T-helper 22 cell (primary cell): ENCODE measurements at places on chromosomes 3 and 15.

- no peak for DNase-seq
Measured at GRCh38 chr3:133937756-133938601, 42.3 kb upstream of the RAB6B start.

DNA sequence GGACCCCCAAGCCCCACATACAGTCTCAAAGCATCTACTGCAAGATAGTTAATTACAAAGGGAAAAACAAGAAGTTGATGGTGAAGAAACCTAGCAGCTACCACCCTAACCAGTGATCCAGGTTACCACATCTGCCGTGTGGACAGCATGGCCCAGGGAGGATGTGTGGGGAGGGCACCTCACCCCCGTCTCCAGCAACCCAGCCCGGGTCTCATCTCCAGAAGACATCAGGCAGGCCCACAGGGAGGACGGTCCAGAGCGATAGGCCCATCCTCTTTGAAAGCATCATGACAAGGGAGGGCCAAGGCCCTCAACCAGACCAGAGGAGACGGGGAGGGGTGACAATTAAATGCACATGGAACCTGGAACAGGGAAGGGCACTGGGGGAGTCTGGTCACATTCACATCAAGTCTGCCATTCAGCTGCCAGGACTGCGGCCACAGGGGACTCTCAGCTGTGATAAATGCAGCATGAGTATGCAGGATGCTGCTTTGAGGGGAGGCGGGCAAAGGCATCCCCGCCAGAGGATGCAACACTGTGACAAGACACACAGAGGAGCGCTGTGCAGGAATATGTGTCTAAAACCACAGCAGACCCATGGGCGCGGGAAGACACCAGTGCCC lies 18.8 kb downstream of the ZXDC start:
- DNase-seq: no peak

- DNase-seq: peak; percentile 89
Measured at GRCh38 chr15:40440743-40441564, at the start of gene BAHD1. TSS of gene BAHD1 (plus strand) at chr15:40440953. CDS start at chr15:40458465, 17,512 bp downstream.

DNA sequence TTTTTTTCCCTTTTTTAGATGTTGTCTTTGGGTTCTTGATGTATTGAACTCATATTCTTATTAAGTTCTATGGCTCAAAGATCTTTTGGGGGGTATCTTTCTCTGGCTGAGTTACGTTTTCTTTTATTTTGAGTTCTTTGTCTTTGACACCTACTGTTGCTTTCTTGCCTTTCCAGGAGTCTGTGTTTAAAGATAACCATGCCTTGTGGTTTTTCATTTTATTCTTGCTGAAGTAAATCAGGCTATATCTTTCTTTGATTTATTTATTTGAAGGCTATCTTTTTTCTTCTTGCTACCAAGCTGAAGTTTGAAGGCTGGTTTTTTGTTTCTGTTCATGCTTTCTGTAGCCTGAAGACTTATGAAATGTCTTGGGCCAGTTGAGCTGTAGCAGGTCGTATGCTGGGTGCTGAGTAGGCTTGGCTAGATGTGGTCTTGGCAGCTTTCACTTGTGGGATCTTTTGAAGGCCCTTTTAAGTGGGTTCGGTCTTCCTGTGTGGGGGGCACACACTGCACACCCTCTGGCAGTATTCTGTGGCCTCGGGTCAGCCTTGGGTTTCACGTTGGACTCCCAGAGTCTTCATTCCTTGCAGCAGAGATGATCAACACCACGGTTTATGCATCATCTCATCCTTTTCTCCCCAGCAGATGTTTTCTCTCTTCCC lies 17.5 kb downstream of the SLCO3A1 start:
- no peak for DNase-seq

- DNase-seq: no peak
Measured at GRCh38 chr3:171168086-171168485, 141.6 kb upstream of the SLC2A2 start.

GRCh38 chr3:61808526-61808925 lies 247.2 kb downstream of the PTPRG start:
- no peak for DNase-seq

- DNase-seq: no peak
Measured at GRCh38 chr3:156599089-156599874, 44.4 kb upstream of the SSR3 start.

DNA sequence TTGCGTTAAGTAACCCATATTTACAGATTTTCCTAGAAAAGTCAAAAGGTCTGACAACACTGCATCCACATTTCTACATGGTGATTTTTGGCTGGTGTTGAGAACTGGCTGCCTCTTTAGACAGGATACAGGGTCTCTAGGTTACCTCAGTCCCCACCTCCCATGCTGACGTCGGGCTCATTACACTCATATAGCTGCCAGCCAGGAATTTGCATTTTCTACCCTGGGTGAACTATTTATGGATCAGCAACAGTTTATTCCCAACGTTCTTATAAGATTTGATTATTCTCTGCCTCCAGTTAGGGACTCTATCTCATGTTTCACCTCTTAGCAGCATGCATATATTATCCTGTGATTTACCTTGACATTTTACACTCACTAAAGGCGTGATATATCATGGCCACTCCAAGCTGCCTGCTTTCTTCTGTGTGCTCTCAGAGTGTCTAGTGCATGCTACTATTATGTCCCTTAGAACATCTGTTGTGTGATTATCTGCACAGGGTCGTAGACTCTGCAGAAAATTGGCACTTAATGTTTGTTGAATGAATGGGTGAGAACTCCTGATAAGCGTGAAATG lies 49.0 kb downstream of the CLDN11 start:
- no peak for DNase-seq

DNA sequence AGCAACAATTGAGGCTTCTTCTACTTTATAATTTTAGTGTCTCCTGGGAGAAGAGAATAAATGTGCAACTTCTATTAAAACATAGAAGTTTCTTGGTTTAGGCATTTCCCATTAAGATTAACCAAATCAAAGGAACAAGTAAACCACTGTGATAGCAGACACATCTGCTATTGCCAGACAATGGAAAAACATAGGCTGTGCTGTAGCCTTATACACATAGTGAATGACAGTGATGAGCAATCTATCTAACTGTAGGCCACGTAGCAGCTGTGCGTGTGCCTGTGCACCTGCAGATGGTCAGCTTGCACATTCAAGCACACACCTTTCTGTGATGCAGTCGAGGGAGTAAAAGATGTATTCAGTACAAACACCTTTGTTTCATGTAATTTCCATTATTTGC lies 32.7 kb downstream of the GNB4 start:
- DNase-seq: no peak

GRCh38 chr3:68059628-68060152 lies 405.3 kb upstream of the SUCLG2 start:
- no peak for DNase-seq

DNA sequence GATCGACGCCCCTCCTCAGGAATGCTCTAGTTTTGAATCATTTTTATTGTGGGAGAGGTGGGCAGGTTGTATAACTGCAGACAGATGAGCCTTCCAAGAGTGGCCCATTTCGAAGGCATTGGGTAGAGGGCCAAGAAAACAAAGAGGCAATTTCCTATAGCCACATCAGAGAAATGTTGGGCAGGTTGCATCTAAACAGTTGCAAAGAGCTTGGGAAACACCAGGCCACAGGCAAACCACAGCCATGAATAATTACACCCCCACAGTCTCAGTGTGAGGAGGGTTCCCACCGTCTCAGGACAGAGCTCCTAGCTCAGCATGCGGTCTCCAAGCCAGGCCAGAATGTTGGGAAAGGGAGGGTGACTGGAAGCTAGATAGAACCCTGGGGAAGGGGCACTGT lies 257.3 kb downstream of the ABHD5 start:
- DNase-seq: no peak

GRCh38 chr3:24145981-24146822 lies 201.1 kb downstream of the NR1D2 start:
- no peak for DNase-seq

DNA sequence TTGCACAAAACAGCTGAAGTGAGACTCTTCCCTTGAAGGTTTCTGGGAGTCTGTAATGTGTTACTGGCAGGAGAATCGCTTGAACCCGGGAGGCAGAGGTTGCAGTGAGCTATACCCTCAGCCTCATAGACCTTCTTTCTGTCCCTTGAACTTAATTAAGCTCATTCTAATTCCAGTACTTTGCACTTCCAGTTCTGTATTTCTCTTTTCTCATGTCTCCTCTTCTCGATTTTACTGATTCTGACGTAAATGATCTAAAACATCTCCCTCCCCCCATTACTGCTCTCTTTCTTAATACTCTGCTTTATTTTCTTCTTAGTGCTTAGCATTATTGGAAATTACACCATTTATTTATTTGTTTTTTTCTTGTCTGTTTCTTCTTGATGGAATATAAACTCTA lies 165.4 kb upstream of the P2RY1 start:
- DNase-seq: no peak

DNA sequence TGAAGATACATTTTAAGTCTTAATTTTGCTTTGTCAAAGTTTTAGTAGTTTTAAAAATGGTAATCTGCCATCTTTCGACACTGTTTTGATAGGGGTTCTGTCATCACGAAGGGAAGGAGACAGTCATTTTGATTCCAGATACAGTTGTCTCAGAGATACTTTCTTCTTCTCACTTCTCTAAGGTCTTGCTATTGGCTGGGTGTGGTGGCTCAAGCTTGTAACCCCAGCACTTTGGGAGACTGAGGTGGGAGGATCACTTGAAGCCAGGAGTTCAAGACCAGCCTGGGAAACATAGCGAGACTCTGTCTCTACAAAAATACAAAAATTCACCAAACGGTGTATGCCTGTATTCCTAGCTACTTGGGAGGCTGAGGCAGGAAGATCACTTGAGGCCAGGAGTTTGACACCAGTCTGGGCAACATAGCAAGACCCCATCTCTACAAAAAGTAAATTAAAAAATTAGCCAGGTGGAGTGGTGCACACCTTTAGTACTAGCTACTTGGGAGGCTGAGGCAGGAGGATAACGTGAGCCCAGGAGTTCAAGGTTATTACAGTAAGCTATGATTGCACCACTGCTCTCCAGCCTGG lies 3.3 kb downstream of the RAB8B start:
- no peak for DNase-seq

DNA sequence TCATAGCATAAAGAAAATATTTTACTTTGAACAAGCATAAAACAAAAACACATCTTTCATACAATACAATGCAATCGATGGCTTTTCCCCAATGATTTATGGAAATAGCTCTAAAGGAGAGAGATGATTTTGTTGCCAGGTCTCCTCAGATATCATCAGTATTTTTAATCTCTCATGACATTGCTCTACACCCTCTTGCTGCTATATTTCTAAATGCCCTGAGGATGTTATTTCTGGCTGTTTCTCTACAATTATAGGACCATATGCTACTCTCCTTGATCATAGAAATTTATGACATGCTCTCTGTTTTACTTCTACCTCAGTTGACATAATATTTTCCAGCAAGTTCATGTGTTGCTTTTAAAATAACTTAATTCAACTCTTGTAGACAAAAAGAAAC lies 654.9 kb upstream of the GBE1 start:
- DNase-seq: no peak

DNA sequence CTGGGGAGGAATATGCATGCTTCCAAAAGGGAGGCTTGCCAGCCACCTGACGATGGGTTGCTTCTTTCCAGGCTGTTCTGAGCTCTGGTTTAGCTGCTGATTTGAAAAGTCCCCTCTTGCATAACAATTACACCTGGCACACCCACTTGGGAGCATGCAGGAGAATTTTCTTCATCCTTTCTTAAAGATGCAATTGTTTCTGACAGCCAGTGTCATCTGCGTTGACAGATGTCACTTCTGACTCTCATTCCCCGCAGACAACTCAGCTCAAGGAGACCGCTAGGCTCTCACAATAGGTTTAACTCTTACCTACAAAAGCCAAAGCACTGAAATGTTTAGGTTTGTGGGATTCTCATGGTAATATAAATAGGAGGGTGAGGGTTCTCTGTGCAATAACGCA lies 185.6 kb upstream of the SYNPR start:
- DNase-seq: no peak

- no peak for DNase-seq
Measured at GRCh38 chr3:101255441-101255840, 64.9 kb downstream of the IMPG2 start.

GRCh38 chr15:73851689-73852088 lies 21.7 kb upstream of the TBC1D21 start:
- no peak for DNase-seq

- no peak for DNase-seq
Measured at GRCh38 chr3:123683505-123684154, 98.8 kb upstream of the HACD2 start.

DNA sequence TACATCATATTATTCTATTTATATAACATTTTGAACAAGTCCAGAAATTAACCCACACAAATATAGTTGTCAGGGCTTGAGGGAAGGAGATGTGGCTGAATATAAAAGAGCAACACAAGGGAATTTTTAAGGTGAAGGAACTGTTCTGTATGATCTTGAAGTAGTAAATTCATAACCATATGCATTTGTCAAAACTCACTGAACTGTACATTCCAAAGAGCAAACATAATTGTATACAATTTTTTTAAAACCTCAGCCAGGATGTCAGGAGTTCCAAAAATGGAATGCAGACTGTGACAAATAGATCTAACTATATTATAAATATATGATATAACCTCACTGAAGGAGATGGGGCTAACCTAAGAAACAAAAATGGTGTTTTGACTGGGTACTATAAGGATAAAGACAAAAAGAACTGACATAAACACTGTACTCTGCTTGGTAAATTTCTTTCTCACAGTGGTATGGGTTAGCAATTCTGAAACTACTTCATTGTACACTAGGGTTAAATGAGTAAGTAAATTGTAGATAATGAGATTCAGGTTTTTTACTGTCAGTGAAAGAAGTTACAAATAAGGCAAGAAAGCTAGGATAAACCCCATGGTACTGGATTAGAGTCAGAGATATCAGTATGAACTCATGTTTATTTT lies 14.4 kb downstream of the GOLGB1 start:
- DNase-seq: no peak

DNA sequence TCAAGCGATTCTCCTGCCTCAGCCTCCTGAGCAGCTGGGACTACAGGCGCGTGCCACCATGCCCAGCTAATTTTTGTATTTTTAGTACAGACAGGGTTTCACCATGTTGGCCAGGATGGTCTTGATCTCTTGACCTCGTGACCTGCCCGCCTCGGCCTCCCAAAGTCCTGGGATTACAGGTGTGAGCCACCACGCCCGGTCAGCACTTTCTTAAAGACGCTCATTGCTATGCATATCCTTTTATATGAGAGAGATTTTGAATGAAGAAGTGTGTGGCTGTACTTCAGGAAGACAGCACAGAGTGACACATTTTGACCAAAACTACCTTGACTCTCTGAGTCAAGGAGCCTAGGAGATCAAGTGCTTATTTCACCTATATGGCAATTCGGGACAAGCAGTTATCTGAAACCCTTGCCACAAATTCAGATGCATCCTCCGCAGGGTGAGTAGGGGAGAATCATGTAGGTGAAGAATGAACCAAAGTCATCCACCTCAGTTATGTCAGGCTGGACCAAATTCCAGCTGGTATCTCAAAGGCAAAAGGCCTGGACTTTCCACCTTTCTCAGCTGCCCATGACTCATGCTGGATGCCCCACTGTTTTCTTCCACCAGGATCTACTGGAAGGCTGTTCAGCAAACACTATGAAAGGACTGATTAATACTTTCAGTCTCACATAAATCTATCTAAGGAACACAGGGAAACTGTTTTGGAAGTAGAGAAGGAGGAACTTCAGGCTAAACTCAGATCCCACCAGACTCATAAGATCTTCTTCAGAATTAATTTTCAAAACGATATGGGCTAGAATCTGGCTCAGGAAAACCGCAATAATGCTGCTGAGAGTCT lies 31.9 kb downstream of the SUSD5 start:
- DNase-seq: no peak
